ENCODE measurements at places on chromosomes 3 and 15.

- DNase-seq = peak; percentile 63
These were observed 120.9 kb upstream of the RGMA start for GRCh38 chr15:93209690-93210445.

GRCh38 chr3:178420033-178420432 is 116.2 kb upstream of the KCNMB2 start:
- no peak for DNase-seq

DNA sequence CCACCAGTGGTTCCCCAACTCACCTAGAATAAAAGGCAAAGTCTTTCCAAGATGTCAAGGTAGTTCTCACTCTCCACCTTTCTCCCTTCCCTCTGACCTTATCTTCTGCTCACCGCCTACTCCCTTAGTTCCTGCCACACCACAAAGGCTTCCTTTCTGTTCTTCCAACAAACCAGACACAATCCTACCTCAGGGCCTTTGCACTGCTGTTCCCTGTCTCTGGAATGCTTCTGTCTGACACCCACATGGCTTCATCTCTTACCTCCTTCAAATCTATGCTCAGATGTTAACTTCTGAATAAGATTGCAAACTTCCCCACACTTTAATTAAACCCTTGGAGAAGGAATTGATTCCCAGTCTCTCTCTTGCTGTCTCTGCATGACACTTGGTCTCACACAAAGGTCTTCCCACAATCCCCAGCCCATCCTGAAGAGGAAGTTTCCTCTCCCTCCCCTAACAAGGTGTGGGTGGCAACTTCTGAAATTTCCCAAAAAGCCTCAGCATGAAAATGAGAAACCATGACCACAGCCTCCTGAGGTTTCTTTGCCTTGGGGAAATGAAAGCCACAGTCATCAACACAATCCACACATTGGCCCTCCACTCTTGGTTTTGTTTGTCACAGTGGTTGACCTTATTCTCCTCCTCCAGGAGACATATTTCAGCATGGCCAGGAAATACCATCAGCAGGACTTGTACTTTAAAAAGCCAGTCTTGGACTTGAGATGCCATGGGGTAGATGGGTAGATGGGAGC is 3.0 kb upstream of the RYK start:
- DNase-seq = peak; percentile 10

GRCh38 chr3:111035902-111036301 is 35.7 kb upstream of the NECTIN3 start:
- no peak for DNase-seq

- DNase-seq = no peak
These were observed 1.9 kb downstream of the ROBO2 start for GRCh38 chr3:77041811-77042210.

- DNase-seq = no peak
These were observed 26.7 kb downstream of the SCG3 start for GRCh38 chr15:51708013-51708412.

- DNase-seq = no peak
These were observed 78.8 kb downstream of the ADAMTSL3 start for GRCh38 chr15:83732770-83733169.

- DNase-seq = no peak
These were observed 2.0 kb upstream of the GP9 start for GRCh38 chr3:129058441-129059200.

DNA sequence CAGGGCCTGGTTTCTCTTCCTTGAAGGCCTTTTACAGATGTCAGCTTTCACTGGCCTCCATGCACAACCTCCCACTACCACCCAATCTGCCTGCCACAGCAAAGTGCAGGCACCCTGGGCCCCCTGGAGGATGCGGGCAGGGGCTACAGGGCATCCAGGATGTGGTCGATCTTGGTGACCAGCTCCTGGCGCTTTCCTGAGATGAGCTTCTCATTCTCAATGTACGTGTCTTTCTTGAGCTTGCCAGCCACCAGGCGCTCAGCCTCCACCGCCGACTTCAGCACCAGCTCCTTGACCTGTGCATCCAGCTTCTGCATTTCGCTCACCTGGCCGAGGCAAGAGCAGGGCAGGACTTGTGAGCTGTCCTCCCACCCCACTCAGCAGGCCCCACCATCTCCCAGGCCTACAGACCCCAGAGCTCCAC is 30.3 kb downstream of the RPN1 start:
- DNase-seq = peak; percentile 7

- DNase-seq = peak; percentile 67
These were observed 64.3 kb downstream of the CASR start for GRCh38 chr3:122247825-122248185.

GRCh38 chr15:99427210-99427609 is 138.6 kb upstream of the MEF2A start:
- no peak for DNase-seq

GRCh38 chr15:34332553-34333120 is 4.9 kb downstream of the SLC12A6 start:
- DNase-seq = no peak

GRCh38 chr3:9169956-9170850 is 79.2 kb downstream of the SRGAP3 start:
- DNase-seq = no peak

GRCh38 chr3:46925585-46925934 is 48.0 kb downstream of the PTH1R start:
- no peak for DNase-seq

DNA sequence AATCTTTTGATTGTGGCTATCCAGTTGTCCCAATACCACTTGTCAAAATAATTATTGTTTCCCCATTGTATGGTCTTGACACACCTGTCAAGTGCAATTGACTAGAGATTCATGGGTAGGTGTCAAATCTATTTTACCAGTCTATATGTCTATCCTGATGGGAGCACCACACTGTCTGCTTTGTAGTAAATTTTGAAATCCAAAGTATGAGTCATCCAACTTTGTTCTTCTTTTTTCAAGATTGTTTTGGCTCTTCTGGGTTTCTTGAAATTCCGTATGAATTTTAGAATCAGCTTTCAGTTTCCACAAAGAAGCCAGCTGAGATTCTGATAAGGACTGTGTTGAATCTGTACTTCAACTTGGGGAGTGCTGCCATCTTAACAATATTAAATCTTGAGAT is 71.9 kb downstream of the CSNK1G1 start:
- DNase-seq = peak; percentile 30

GRCh38 chr3:143414571-143415253 is 295.1 kb downstream of the CHST2 start:
- DNase-seq = no peak

DNA sequence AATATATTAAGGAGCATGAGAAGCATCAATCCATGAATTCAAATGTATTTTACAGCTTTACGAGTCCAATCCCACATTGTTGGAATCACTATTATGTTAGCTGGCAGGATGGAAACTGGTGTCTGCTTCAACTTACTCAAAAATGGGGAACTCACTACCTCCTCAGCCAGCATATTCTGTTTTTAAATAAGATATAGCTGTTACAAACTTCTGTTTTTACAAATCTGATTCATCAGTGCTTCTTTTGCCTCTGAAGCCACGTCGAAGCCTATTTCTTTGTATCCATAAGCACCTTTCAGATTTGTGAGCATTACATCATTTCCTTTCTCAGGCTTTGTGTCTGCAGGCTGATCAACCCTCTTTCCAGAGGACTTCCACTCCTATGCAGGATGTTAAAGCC is 105.9 kb downstream of the TPRG1 start:
- DNase-seq = peak; percentile 65
